ENCODE measurements at places on chromosomes 6 and 20. TPM values are rescaled to one million over a fixed set of nuclear protein-coding genes. Genes with fewer than 3 reads are reported as not detected.

FNDC1 gene
- 0.10 TPM for polyA plus RNA-seq

KIF6 gene
- polyA plus RNA-seq = 2.0 TPM

WASF1 gene
- 8.2 TPM for polyA plus RNA-seq

TCF19 gene
- 3.3 TPM for polyA plus RNA-seq

SLC26A8 gene
- 0.09 TPM for polyA plus RNA-seq

SLA2 gene
- polyA plus RNA-seq = 0.51 TPM

GTSF1L gene
- polyA plus RNA-seq = not detected

All from adrenal gland (tissue), 19 donors.